ENCODE measurements at places on chromosomes 7 and 10.

GRCh38 chr10:17734432-17735080 is 17.4 kb upstream of the TMEM236 start:
- DNase-seq: no peak

GRCh38 chr7:74092321-74092963 is 8.8 kb downstream of the LIMK1 start:
- no peak for DNase-seq

GRCh38 chr10:51086710-51087109 is 12.4 kb downstream of the PRKG1 start:
- DNase-seq: no peak

DNA sequence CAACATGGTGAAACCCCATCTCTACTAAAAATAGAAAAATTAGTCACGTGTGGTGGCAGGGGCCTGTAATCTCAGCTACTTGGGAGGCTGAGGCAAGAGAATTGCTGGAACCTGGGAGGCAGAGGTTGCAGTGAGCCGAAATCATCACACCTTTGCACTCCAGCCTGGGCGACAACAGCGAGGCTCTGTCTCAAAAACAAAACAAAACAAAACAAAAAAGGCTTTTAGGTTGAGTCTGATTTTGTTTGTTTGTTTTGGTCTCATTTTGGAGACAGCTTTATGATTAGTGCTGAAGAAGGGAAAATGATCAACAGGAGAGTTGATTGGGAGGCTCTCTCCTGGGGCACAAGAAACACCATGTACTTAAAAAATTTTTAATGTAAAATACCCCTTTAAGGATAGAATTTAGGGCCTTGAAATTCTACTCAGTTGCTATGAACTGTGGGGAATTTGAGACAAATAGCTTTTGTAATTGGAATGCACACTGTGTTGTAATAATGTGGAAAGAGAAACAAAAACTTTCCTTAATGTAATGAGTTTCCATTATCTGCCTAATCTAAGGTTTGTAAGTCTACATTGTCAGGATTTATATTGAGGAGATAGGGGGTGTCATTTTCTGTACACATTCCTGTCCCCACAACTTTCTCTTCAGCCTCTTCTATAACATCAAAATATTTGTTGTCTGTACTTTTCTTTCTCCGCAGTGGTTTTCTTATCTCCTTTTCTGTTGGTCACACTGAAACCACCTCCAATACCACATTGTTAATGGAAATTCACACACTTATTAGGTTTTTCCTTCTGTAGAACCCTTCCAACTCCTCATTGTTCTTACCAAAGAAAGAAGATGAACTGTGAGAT is 41.3 kb downstream of the ARID5B start:
- DNase-seq: no peak

- no peak for DNase-seq
Observed at GRCh38 chr7:106260136-106260561, 24.6 kb downstream of the NAMPT start.

DNA sequence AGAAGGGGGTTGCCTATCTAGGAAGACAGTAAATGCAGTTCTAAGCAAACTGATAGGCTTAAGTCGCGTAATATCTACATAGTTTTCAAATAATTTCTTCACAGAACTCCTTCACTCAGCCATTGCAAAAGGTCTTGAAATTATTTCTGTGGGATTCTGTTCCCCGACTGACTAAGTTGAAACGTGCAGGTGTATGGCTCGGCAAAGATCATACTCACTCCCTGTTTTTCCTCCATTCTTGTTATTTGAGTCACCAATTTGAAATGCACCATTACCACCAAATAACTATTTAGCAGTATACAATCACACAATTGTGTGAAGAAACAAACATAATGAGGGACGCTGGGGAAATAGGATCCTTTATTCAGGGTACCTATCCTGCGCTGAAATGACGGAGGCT is 771.1 kb downstream of the GATA3 start:
- no peak for DNase-seq

DNA sequence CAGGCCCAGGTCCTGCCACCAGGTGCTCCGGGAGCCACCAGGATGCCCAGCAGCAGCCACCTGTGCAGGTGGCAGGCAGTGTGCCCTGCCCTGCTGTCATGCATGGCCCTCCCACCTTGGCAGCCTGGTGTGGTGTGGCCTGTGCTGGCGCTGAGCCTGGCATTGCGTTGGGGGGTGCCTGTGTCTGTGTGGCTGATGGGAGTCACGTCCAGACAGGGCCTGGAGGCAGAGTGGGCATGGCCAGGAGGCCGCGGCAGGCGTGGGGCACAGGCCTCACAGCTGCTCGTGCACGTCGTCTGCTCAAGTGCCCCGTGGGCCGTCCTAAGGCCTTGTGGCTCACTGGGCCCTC is 8.7 kb downstream of the TTYH3 start:
- DNase-seq: no peak

DNA sequence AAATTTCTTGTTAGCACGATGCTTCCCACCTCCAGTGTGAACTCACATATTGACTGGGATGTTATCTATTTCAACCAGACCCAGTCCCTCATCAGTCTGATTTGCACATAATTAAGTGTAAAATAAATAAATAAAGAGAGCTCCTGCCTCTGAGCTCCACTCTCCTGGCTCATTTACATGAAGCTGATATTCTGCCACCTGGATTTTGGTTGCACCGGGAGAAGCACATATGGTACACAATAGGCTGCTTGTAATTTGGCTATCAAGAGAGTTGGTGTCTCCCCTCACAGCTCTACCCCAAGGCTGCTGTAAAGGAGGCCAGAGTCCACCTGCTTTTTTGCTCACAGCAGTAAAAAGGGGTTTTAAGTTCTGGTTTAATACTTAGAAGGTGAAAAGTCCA is 610.5 kb downstream of the KCNMA1 start:
- DNase-seq: no peak

- no peak for DNase-seq
Observed at GRCh38 chr10:67783606-67784294, 54.2 kb downstream of the DNAJC12 start.

GRCh38 chr10:14032406-14032998 is 298.2 kb downstream of the FRMD4A start:
- DNase-seq: peak; percentile 30

GRCh38 chr10:57162231-57162630 is 801.2 kb upstream of the ZWINT start:
- DNase-seq: no peak

DNA sequence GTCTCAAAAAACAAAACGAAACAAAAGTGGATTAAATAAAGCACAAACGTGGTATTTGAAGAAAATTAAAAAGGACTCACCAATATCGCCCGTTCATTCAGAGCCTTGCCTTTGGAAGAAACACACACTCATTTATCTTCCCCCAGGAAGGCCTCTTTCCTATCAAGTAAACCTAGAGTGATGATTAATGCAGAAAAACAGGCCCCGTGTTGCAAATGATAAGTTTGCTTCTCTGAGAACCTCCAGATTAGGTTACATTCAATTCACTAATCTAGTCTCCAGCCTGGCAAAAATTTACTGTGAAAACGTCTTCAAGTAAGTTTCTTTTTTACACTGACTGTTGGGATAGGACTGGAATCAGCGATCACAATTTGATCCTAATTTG is 78.0 kb upstream of the C1GALT1 start:
- DNase-seq: no peak

DNA sequence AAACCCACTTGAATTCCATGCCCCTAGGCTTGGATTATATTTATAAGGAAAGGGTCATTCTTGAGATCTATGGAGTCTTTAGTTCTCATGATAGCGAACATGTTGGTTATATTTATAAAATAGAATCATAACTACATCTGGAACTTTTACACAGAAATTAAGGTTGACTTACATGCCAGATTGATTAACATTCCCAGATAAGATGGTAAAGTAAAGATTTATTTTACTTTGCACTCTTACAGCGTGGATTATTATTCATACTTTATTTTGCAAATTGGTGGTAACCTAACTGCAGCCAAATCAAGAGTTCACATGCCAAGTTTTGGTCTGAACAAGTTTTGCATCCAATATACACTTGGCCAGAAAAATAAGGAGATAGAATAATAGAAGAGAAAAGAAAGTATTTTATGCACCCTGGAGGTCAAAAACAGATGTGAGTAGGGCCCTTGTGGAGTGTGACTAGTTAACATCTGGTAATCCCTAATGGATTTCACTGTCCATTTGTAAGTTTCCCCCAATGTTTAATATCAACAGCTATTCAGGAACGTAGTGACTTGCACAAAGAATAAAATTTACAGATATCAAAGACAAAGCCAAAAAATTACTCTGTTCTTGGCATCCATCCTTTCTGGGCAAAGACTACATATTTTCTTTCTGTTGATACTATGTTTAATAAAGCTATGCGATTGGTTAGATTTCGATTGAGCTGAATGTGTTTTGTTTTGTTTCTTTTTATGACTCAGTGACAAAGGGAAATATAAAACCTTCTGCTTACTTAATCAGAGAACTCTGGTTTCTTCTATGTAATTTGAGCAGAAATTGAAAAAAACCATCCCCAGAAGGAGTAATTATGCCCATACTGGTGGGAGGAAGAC is 10.1 kb upstream of the TMEM26 start:
- DNase-seq: no peak

GRCh38 chr7:39212876-39213275 is 235.2 kb downstream of the POU6F2 start:
- no peak for DNase-seq

DNA sequence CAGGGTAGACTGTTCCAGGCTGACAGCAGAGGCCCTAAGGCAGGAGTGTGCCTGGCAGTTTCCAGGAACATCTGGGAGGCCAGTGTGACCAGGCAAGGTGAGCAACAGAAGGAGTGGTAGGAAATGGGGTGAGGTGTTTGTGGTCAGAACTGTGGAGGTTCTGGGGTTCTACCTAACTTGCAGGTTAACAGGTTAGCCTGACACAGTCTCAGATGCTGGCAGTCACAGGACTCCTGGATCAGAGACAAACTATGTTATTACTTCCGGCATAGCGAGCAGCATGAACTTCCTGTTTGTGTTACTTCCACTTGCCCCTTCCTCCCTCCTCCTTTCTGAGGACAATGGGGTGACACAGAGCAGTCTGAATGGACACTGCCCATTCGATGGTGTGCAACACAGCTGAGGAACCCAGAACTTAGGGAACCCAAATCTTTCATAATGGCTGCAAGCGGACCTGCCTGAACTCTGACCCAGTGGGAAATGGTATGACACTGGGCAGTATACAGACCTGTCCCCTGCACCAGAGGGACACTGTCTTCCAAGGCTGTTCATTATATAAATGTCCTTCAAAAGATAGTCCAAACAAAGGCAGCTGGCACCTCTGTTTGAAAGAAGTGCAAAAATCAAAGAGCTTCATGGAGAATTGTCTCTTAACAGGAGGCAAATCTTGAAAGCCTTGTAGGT is 3.9 kb upstream of the SAR1A start:
- DNase-seq: no peak

- no peak for DNase-seq
Observed at GRCh38 chr7:141698247-141699015, 3.5 kb downstream of the DENND11 start.

GRCh38 chr7:8751557-8752231 is 318.3 kb downstream of the NXPH1 start:
- DNase-seq: no peak

DNA sequence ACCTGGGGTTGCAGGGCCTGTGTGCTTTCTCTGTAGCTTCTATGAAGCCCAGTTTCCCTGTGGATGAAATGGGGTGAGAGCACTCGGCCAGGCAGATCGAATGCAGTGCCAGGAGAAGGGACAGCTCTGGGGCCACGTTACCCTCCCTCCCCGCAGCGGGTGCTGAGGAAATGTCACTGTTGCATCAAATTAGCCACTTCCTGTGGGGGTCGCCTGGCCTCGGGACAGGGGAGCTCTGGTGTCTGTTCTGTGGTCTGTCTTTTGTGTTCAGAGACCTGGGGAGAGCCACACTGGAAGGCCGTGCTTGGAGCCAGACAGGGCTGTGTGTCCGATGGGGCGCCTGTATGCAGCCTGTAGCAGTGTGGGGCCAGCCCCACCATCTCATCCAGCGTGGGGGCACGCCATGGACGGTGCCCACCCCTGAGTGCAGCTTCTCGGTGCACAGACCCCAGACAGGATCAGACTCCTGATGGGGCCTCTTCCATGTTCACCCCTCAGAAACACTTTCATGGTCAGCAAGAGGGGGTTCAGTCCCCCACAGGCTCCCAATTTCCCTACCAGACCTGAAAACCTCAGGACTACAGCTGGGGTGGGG is 13.6 kb downstream of the TTYH3 start:
- no peak for DNase-seq

GRCh38 chr7:87110778-87111177 is 41.5 kb upstream of the DMTF1 start:
- no peak for DNase-seq

GRCh38 chr7:11228515-11228914 is 254.8 kb downstream of the PHF14 start:
- DNase-seq: no peak

- DNase-seq: peak; percentile 17
Observed at GRCh38 chr7:20404320-20404719, 73.6 kb downstream of the ITGB8 start.

- DNase-seq: no peak
Observed at GRCh38 chr7:6015917-6016652, 7.0 kb downstream of the AIMP2 start.

GRCh38 chr10:16505161-16505560 is 16.5 kb downstream of the C1QL3 start:
- DNase-seq: no peak

- DNase-seq: no peak
Observed at GRCh38 chr7:6315746-6316145, 43.3 kb upstream of the CYTH3 start.
